ENCODE measurements at places on chromosomes 6 and 20.
A peak's percentile ranks its signal among the peaks of the same experiment; 100 is the strongest.

DNA sequence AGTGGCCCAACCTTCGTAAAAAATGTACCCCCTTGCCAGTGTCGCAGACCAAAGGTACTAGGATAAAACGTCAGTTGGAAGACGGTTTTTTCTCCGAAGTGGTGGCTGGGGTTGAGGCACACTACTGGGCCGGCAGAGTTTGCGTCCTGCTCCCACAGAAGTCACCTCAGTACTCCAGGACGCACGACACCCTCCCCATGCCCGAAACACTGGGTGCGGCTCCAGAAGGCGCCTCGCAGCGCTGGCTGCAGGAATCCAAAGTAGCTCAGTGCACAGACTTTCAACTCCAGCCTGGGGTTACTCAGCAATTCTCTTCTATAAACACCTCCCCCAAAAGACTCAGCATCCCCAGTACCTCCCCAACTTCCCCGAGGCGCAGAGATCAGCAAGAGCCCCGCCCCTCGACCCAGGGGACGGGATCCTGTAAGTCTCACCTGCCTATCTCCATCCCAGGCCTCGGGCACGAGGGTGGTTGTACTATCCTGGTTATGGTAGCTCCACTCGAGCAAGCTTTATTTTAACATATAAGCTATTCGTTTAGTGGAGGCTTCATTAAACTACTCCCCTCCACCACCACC, 88.2 kb downstream of the ZFP64 start:
- DNase-seq = peak; percentile 47

GRCh38 chr6:5764401-5764955, 242.2 kb downstream of the NRN1 start:
- DNase-seq = peak; percentile 45

DNA sequence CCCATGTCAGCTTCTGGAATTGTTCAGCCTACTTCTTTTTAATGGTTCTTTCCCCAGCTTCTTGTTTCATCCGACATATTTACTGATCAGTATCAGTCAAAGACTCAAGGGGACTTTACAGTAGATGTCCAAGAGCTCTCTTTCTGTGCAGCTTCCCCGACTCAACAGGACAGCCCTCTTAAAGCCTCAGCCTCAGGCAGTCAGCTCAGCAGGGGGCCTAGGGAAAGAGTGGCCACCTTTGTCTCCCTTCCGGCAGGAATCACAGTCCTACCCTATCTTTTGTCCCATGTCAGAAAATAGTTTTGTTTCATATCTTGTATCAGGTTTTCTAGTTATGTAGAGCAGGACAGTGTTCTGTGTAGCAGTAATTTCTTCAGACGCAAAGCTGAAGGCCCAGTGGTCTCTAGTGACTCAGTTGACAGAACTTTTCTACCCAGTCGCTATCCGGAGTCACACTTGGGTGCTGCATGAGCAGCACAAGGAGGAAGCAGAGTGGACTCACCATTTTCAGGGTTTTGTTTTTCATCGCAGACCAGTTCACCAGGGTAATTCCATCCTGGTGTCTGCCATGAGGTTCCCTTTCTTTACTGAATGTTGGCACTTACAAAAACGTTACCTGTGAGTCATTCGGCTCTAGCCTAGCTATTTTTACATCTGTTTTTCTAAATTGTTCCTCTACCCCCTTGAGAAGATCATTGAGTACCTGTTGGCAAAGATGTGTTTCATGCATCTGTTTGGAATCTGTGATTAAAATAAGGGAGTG, 47.7 kb downstream of the SPATA2 start:
- DNase-seq = no peak

GRCh38 chr6:168000198-168001028, 2.9 kb downstream of the KIF25 start:
- DNase-seq = no peak

GRCh38 chr20:21435576-21435975, 38.2 kb upstream of the NKX2-4 start:
- peak; percentile 17 for DNase-seq

DNA sequence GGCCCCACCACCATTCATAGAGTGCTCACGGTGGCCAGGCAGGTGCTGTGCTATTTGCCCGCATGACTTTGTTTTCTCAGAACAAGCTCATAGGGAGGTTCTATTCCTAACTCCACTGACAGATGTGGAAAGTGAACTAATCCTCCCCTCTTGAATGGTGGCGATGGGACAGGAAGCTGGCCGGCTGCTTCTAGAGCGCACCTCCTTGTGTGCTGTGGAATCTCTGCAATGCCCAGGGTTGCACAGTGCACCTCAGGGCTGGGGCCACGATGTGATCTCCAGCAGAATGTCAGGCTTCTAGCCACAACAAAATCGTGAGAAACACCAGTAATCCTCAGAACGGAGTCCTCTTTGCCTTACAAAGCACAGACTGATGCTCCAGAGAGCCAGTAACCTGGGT, 53.8 kb upstream of the SLC22A23 start:
- DNase-seq = no peak

DNA sequence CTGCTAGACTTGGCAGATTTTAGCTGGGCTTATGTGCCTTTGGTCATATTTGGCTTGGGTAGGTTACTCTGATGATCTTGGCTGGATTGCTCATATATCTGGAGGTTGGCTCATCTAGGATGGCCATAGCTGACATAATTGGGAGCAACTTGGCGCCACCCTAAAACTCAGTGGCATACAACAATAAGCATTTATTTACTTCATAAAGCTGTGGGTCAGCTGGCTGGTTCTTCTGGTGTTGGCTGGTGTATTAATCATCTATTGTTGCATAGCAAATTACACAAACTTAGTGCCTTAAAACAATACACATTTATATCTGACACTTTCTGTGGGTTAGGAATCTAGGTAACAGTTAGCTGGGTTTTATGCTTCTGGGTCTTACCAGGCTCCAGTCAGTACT, 297.3 kb upstream of the JAG1 start:
- no peak for DNase-seq

DNA sequence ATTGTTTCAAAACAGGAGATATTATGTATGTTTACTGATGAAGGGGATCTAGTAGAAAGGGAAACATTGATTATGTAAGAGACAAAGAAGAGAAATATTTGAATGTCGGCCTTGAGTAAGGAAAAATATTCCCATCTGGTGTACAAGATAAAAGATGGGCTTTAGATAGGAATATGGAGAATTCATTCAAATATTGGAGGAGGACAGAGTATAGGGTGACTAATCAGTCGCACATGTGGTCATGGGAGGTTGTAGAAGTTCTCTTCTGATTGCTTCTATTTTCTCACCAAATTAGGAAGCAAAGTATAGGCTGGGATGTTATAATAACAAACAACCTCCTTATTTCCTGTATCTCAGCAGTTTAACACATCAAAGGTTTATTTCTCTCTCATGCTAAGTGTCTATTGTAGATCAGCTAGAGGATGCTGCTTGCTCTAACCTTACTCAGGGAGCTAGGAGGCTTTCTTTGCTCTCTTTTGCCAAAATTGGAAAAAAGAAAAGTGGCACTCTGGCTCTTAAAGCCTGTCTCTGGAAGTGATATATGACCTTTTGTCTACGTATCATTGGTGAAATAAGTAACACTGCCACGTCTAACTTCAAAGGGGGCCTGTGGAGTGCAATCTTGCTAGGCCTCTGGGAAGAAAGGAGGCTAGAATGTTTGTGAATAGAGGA, 1.2 kb upstream of the HDDC2 start:
- peak; percentile 68 for DNase-seq

DNA sequence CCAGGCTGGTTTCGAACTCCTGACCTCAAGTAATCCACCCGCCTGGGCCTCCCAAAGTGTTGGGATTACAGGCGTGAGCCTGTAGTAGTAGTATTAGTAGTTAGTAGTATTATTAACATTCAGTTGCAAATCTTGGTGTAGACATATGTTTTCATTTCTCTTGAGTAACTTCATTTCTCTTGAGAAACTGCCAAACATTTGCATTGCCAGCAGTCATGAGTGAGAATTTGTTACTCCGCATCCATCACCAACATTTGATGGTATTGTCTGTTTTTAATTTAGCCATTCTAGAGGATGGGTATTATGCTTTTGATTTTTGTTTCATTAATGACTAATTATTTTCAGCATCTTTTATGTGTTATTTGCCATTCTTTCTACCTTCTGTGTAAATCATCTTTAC, 1.5 kb upstream of the ERVFRD-1 start:
- DNase-seq = peak; percentile 74

DNA sequence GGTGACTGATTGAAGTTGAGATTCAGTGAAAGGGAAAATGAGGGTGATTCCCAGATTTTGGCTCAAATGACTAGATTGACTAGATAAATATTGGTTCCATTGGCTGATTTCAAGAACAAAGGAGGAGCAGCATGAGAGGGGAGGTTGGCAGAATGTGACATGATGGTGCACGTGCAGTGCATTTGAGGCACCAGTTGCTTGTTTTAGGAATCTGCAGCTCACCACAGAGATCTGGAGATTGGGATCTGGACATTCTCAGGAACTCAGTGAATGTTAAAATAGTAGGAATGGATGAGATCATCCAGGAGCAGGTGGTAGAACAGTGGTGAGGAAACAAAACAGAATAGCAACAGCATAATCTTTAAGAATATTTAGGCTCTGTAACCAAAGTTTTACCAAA, 496.3 kb downstream of the DHX35 start:
- DNase-seq = no peak

- no peak for DNase-seq
Measured at GRCh38 chr20:51380401-51381385, 161.8 kb downstream of the NFATC2 start.

DNA sequence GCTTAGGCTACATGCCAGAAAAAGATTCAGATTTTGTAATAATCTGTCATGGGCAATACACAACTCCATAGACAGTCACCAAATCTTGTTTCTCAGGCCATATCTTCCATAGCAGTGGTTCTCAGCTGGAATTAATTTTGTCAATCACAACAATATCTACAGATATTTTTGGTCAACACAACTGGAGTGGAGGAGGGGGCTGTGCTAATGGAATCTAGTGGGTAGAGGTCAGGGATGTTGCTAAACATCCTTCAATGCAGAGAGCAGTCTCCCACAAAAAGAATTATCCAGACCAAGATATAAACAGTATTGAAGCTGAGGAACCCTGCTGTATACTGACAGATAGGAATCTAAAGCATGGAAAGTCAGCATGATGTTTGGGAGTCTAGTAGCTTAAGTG, 174.6 kb downstream of the UBE3D start:
- peak; percentile 66 for DNase-seq

DNA sequence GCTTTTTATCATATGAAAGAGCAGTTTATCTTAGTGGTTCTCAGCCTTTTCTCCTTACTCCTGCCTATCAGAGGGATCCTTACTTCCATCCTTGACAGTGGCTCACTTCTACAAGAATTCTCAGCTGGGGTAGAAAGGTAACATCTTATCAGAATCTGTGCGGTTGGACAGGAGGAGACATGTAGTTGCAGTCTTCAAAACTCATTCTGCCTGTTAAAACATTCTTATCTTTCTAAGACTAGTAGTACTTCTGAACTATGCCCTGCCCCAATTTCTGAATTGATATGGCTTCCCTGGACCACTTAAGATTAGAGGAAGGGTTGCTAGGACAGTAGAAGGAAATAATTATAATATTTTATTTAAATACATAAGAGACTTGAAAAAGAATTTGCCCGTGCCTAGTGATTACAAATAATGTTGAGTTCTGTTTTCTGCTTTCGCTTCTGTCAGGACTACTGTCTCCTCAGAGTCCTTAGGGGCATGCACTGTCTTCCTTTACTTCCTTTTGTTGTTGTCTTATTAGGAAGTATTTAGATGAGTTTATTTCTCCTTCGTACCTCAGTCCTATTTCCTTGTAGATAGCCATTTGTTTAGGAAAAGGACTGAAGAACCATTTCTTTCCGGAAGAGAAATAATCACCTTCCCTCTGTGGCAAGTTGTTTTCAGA, 24.9 kb downstream of the BLTP3A start:
- no peak for DNase-seq

- no peak for DNase-seq
Measured at GRCh38 chr6:168171673-168172353, 92.8 kb upstream of the FRMD1 start.

DNA sequence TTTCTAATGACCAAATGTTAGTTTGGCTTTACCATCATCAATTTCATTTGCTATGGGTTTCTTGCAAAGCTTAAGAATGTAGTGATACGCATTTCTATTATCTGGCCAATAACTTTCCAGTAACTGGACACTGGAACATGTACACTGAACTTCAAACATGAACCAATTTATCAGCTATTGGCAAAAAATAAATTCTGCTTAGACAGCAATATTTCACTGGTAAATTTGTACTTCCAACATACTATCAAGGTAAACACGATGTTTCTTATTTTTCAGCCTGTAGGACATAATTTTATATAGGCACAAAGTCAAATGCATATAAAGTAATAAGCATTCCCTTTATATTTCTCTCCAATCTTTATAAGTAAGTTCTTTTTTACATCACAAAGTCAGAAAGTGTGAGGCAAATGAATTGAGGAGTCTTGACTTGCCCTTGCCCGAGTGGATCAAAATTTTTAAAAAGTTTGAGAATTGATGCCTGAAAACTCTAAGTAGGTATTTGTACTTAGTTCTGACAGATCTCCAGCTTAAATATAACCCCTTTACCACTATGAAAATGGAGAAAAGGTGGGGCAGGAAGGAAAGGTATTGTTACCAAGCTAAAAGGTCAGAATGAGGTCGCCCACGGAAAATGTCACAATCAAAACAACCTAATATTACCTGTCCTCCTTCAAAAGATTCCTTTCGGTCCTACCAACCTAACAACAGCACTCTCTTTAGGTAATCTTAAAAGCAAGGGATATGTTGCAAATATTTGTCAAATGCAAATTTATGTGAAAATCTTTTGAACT, 41.3 kb downstream of the STK38 start:
- DNase-seq = no peak

GRCh38 chr6:150078788-150079187, 9.9 kb upstream of the ULBP3 start:
- DNase-seq = peak; percentile 31

DNA sequence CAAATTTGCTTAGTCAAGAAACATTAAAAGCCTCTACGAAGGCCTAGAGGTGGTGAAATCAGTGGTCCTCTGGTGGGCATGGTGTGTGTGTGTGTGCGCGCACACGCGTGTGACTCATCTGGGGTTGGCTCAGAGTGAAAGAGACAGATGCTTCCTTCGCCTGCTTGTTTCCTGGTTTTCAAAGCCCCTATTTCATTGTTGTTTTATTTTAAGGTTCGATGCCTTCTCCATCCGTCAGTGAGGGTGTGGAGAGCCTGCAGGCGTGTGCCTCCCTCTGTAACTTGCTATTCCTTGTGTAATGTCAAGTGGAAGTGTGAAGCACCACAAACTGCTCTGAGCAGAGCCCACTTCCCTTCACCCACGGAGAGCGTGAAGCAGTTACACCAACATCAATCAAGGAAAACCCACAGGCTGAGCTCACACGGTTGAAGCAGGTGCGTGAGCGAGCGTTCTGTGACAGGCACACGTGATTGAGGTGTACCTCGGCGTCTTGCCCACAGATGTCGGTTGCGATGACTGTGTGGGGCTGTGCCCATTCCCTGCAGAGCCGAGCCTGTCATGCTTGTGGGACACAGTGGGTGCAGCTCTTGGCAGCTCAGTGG, 233.9 kb downstream of the PRL start:
- no peak for DNase-seq

DNA sequence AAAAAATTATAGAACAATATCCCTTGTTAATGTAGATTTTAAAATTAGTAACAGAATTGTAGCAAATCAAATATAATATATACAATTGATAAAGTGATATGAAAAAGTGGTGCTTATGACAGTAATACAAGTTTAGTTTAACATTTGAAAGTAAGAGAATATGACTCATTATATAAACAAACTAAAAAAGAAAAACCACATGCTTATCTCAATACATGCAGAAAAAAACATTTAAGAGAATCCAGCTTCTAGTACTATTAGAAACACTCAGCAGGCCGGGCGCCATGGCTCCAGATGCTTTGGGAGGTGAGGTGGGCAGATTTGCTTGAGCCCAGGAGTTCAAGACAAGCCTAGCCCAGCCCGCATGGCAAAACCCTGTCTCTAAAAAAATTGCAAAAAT, 60.7 kb upstream of the LAMA2 start:
- no peak for DNase-seq
